ENCODE measurements at places on chromosomes 11 and 22. TPM values are rescaled to one million over a fixed set of nuclear protein-coding genes. Genes with fewer than 3 reads are reported as not detected.

Gene TRPM5
- total RNA-seq, result not detected

Gene P4HA3
- 2.6 TPM for total RNA-seq

Gene CARNS1
- not detected for total RNA-seq

Gene GLYAT
- not detected for total RNA-seq

Gene CATSPERZ
- not detected for total RNA-seq

Gene PLXNB2
- total RNA-seq, result 168 TPM

Data from fibroblast of villous mesenchyme (primary cell).